Activated CD4-positive, alpha-beta memory T cell treated with anti-CD3 and anti-CD28 coated beads, Interleukin-2, amount 10 ng/mL, durations not matched to agents 7 days and 5 days (primary cell): ENCODE measurements at places on chromosomes 12 and 14.

- no peak for DNase-seq
Observed at GRCh38 chr12:2347137-2347843, 294.5 kb downstream of the CACNA1C start.

- no peak for DNase-seq
Observed at GRCh38 chr12:27527512-27527911, 3.5 kb downstream of the PPFIBP1 start.

DNA sequence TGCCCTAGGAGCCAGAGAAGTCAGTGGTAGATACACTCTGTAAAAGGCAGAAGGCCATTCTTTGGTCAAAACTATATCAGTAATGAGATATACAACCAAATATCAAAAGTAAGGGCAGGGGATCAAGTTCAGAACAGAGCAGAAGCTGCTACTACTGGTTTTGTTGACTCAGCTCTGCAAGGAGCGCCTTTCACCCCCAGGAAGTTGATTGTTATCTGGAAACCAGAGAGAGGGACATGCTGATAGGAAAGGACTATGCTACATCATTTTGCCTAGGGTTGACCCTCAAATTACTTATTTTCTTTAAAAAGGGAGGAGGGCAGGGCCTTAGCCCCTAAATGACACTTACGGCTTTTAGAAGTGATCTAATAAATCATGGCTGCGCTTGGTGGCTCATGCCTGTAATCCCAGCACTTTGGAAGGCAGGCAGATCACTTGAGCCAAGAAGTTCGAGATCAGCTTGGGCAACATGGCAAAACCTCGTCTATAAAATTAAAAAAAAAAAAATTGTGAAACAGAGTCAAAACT is 194.0 kb downstream of the KLHL28 start:
- DNase-seq, result no peak

DNA sequence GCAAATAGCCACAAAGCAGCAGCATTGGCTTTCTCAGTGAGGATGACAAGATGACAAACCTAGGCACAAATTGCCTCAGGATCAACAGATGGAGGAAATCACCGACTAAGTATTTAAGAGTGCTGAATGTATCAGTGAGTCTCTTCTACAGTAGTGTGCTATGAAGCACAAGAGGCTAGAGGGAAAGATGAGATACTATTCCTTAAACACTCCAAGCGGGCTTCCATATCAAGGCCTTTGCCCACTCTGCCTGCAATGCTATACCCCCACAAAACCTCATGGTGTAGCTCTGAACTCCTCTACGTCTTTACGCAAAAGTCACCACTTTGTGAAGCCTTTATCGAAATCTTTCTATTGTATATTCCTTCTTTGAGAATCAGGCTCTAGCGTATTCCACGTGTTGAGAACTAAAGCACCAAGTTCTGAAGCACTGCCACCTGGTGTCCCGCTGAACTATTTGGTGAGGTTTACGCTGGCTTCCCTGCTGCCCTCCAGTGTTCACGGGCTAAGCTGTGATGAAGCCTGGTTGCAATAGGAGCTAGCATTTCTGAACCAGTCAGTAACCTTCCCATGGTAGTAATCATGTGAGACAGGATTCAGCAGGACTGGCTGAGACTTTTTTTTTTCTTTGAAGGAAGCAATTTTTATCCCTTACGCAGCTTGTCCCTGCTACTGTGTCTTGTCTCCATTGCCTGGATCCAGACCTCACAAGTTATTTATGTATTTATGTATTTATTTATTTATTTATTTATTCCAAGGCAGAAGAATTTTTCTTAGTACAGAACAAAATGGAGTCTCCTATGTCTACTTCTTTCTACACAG is 426.5 kb upstream of the OR4E1 start:
- DNase-seq, result peak; percentile 66

- peak; percentile 25 for DNase-seq
Observed at GRCh38 chr12:6626654-6627283, 9.0 kb downstream of the LPAR5 start.
